Lower leg skin (tissue), 4 donors: ENCODE measurements at places on chromosomes 5 and 9. TPM values are rescaled to one million over a fixed set of nuclear protein-coding genes. Genes with fewer than 3 reads are reported as not detected.

DNA sequence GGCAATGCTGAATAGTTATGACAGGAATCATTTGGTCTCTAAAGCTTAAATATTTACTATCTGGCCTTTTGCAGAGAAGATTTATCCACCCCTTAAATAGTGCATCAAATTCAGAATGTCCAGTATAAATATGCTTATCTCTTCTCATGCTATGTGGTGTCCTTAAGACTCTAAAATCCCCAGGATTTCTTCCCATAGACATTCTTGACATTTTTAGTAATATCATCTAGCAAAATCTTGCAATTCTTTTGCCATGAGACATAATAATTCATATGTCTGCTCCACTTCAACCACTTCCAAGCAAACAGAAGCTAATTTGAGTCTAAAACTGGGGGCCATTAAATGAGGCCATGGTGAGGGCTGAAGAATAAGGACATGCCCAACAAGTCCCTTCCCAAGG, 1923.4 kb upstream of the CDH9 start:
- DNase-seq = no peak

DNA sequence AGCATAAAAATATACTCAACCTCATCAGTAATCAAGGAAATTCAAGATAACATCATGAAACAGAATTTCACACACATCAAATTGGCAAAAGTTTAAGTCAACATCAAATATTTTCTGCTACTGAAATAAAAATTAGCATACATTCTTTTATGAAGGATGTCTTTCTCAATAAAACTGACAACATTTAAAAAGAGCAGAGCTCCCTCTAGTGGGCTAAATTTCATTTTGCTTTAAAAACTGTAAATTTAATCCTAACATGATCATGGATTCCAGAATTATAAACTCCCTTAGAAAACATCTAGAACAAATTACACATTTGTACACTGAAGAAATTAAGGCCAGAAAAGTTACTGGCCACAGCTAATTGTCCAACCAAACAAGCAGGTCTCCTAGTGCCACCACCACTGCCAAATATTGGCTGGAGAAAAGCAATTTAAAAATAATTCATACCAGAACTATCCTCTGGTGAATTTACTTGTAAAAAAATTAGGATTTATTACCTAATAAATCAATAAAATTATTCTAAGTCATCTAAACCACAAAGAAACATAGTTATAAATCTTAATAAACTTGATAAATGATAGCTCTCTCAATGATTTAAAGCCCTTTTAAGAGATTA, 31.2 kb downstream of the DEPDC1B start:
- DNase-seq = no peak

- no peak for DNase-seq
These were observed 264.2 kb downstream of the TMEM38B start for GRCh38 chr9:105958587-105958986.

DNA sequence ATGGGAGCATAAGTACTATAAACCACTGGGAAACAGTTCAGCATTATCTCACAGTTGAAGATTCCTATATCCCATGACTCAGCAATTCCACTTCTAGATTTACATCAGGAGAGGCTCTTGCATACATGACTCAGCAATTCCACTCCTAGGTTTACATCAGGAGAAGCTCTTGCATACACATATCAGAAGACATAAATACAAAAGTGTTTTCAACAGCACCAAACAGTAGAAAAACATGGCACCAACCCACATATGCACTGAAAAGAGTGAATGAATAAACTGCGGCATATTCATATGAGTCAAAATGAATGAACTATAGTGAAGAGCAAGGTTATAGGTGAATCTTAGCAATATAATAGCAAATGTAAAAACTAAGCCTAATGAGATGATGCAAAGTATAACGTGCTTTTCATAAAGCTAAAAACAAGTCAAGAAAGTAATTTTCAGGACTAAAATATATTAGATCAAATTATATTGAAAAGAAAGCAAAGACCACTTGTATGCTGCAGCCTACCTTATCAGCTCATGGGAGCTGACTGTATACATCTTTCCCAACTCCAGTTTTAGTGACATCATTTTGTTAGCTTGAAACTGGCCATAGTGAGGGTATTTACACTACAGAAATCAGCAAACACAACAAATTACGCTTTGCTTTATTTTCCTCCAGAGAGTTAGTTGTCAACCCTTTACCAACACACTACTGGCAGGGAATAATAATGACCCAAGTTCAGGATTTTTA, 95.8 kb downstream of the ANKRD18B start:
- no peak for DNase-seq

- no peak for DNase-seq
These were observed 59.5 kb upstream of the PCSK1 start for GRCh38 chr5:96492459-96493047.

GRCh38 chr5:71586052-71586940, 844 bp upstream of the MCCC2 start:
- no peak for DNase-seq

- DNase-seq = no peak
These were observed 236.8 kb downstream of the ACTL7B start for GRCh38 chr9:108618906-108619550.

DNA sequence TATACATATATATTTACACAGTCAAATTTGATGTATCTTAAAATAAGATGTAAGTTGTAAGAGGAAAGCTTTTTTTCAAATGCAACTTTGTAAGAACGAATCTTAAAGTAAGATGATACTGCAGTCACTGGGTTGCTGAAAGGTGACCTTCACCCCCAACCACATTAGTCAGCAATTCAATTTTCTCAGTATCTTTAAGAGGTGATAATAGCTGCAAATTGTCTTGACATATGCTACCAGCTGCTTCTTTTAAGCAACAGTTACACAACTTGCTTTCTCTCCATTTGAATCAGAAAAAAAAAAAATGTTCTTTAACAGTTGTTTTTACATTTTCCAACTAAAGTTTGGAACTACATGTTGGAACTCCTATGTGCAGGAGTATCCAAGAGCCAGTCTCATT, 246.6 kb upstream of the CCNG1 start:
- DNase-seq = no peak

DNA sequence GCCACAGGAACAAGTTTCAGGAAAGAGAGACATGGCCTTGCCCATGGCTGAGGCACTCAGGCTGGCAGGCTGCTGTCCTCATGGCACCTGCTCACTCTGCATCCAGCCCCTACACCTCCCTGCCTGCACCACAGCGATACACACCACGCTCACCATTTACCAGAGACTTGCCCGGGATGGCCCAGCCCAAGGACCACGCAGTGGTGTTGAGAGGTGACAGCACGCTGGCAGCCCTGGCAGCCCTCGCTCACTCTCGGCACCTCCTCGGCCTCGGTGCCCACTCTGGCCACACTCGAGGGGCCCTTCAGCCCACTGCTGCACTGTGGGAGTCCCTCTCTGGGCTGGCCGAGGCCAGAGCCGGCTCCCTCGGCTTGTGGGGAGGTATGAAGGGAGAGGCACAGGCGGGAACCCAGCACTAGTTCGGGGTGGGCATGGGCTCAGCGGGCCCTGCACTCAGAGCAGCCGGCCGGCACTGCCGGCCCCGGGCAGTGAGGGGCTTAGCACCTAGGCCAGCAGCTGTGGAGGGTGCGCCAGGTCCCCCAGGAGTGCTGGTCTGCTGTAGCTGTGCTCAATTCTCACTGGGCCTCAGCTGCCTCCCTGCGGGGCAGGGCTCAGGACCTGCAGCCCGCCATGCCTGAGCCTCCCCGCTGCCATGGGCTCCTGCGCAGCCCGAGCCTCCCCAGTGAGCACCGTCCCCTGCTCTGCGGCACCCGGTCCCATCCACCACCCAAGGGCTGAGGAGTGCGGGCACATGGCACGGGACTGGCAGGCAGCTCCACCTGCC, 20.3 kb downstream of the ZDHHC11B start:
- DNase-seq = no peak

DNA sequence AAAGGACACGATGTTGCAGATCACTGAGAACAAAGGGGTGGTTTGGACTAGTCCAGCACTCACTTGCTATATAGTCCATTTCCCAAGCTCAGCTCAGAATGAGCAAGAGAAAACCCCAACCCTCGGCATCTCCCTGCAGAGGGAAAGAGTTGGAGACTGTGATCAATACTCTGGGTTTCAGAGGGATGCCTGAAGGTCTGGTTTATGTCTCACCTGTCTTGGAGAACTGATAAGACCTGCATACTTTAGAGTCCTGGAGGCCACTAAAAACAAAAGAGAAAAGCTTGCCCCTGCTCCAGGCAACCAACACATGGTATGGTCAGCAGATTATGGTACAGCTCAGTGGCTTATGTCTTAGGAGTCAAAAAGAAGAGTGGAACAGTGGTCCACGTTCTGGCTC, 1006.9 kb downstream of the CDH9 start:
- DNase-seq = no peak

- no peak for DNase-seq
These were observed 60.7 kb upstream of the NIPBL start for GRCh38 chr5:36815871-36816270.

Gene ZNF618
- total RNA-seq = 1.2 TPM

Gene PARP8
- 5.3 TPM for total RNA-seq

Gene UBE2B
- 43.4 TPM for total RNA-seq
